T-helper 22 cell (primary cell): ENCODE measurements at places on chromosomes 4 and X.
A peak's percentile ranks its signal among the peaks of the same experiment; 100 is the strongest.

DNA sequence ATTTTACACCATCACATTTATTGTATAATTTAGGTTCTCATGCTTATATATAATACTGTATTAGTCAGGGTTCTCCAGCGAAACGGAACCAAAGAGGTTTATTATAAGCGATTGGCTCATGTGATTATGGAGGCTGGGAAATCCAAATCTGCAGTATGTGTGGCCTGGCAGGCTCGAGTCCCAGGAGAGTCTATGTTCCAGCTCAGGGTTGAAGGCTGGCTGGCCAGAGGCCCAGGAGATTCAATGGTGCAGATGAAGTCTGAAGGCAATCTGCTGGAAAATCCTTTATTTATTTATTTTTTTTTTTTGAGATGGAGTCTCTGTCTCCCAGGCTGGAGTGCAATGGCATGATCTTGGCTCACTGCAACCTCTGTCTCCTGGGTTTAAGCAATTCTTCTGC, 63.0 kb upstream of the WDFY3 start:
- no peak for DNase-seq

- DNase-seq: peak; percentile 42
Observed at GRCh38 chrX:154486396-154487207, at the start of gene UBL4A. Gene UBL4A (minus strand): TSS chrX:154486615. CDS start chrX:154486584, 31 bp downstream.

DNA sequence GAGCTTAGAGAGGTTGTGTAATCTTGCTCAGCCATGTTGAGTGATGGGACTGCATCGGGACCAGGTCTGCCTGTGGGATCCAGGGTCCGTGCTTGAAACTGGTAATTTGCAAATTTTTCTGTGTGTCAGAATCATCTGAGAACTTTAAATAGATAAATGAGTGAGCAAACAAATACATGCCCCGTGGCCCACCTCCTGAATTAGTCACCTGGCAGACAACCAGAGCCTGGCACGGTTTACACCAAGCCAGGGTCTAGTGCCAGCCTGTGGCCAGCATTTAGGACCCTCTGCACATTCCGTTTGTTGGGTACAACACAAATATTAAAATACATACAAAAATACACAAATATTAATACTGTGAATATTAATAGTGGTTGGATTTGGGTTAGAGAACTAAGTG, 90.6 kb upstream of the STOX2 start:
- no peak for DNase-seq

GRCh38 chr4:1084796-1085403, 28.5 kb downstream of the RNF212 start:
- no peak for DNase-seq

- DNase-seq: no peak
Observed at GRCh38 chrX:53263597-53264094, 17.7 kb downstream of the IQSEC2 start.

DNA sequence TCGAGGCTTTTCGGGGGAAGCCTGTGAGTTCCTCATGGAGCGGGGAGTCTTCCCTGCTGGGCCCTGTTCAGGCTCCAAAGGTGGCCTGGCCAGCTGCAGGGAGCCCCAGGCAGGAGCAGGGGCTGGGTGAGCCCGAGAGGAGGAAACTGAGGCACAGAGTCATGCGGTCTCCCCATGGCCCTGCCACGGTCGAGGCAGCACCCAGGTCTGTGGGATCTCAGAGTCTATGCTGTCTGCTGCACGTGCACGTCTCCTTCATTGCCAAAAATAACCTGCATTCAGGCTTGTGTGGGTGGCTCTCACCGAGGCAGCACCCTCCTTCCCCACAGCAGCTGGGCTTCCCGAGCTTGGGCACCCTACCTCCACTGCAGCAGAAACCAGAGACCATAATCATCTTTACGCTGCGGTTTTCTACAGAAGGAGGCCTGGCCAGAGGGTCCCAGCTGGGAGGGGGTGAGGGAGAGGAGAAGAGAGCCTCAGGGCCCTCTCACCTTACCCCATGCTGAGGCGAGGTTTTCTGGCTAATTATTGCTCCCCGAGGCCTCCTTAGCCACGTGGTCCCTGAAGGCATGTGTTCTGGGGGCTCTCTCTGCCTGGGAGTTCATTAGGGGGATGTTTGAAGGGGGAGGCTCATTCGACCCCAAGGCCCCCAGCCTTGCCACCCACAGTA, 64.3 kb downstream of the CPZ start:
- DNase-seq: no peak

DNA sequence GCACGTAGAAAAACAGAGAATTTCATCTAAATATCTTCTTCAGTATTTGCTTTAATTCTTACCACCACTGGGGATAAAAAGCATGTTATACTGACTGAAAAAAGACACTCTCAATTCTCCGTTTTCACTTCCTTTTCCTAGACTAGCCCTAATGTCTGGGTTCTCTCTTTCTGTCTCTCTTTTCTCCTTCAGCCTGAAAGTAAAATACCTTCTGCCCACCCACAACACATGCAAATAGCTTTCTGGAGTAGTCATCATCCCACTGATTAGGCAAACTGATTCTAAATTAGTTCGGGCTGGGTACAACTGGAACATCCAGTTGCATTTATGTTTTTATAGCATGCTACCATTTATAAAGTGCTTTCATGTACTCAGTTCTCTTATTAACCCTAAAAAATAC, 142.4 kb upstream of the ANKRD50 start:
- DNase-seq: no peak

GRCh38 chrX:105168577-105168976, 51.9 kb downstream of the TEX13A start:
- no peak for DNase-seq

GRCh38 chr4:5051278-5052203, at the start of gene STK32B:
Gene STK32B (plus strand): TSS chr4:5051480.
- no peak for DNase-seq

DNA sequence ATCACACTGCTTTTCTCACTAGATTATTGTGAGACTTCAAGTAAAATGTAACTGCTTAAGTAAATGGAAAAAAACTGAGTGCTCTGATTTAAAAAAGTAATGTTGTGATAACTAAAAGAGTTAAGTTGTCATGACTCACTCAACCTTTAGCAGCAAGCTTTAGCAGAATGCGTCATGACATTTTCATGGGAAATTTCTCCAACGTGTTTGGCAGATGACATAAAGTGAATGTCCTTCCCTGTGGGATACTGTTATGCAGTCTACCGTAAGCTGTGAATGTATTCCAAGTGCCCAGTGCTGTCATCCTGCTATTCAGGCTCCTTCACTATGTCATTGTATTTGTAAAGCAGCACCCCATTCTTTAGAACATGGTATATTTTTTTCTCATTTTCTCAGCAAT, 136.2 kb downstream of the CPXCR1 start:
- DNase-seq: no peak

DNA sequence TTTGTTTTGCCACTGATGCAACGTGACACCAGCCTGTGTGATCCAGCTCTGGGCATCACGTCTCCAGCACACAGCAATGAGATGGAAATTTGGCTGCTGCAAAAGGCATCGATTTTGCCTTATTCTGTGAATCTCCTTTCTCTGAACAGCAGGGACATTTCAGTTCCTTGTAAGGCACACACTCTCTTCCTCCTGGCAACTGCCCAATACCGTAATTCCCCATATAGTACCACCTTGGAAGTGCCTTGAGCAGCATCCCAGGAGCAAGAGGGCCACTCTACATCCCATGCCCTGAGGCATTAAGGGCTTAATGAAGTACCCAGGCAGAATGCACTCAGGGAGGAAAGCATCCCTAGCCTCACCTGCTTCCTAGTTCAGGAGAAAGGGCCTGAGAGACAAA, 10.5 kb upstream of the MAMLD1 start:
- no peak for DNase-seq

DNA sequence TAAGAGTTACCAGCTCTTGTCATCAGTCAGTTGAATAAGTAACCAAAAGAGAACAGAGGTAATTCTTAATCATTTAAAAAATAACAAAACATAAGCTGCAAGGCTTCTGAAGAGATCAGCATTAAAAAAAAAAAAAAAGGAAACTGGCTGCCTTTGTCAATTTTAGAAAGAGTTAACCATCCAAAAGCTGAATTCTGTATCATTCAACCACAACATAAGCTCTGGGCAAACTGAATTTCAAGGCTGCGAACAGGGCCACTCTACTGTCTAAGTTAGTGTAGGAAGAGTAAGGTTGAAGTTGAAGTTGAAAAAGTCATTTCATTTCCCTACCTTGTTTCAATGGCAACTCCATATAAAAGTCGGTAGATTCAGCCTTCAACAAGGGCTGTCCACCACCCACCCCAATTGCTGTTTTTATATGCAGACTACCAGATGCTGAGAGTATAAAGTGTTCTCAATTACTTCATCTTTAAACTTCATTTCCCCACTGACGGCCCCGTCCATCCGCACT, 1.1 kb upstream of the LIN54 start:
- DNase-seq: no peak

DNA sequence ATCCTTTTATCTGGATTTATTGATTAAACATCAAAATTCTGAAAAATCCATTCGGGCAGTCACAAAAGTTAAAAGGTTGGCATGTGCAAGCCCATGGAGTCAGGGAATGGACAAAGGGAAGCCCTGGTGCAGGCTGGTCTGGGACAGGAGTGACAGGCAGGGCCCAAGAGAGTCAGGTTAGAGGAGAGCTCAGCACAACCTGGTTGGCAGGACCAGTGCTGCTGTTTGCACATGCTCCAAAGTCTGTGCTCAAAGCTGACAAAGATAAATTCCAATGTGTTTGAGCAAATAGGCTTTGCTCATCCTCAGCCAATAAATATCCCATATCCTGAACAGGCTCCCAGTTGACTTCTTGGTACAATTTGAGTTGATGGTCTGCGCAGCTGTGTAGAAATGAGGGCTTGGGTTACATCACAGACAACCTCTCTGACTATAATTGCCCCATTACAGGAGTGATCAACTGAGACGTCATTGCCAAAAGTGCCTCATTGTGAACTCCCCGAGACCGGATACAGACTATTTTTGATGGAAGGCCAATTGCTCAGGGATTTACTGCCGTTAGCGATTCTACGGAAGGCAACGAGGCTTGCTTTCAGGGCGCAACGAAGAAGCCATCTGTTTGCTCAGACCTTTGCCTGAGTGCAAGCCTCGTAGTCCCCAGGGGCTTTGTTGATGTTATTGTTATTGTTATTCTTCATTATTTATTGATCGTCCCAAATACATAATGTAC, 1008.1 kb upstream of the TENM3 start:
- no peak for DNase-seq

DNA sequence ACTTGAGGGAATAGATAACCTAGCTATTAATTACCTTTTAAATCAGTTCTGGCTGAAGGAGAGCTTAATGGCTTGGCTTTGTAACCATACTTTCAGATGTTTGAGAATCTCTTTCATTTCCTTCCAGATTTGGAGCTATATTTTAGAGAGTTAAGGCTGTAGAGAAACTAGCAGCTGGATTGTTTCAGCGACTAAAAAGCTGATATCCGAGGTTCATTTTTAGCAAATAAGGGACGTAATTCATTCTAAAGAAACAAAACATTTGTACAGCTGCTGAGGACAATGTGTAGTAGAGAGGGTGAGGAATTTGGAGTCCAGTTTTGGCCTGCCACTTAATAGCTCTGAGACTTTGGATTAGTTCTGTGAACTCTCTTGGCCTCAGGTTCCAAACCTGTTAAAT, 12.2 kb downstream of the OSTC start:
- DNase-seq: no peak

GRCh38 chr4:61485056-61485455, 284.9 kb downstream of the ADGRL3 start:
- no peak for DNase-seq

- no peak for DNase-seq
Observed at GRCh38 chr4:18007625-18008024, 13.9 kb downstream of the LCORL start.

DNA sequence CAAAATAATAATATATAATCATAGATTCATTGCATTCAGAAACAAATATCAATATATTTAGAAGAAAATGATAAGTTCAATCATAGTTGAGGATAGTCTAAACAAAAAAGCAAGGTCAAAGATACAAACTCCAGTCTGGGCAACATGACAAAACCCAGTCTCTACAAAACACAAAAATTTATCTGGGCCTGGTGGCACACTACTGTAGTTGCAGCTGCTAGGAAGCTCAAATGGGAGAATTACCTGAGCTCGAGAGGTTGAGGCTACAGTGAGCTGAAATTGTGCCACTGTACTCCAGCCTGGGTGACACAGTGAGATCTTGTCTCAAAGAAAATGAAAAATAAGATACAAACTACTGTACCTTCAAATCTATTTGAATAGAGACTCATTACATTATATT, 52.7 kb upstream of the ANXA10 start:
- DNase-seq: no peak

- DNase-seq: no peak
Observed at GRCh38 chr4:156775813-156776212, 195.8 kb downstream of the PDGFC start.

GRCh38 chr4:168766604-168767316, 243.3 kb downstream of the CBR4 start:
- DNase-seq: no peak
